Neural progenitor cell (in vitro differentiated cells): ENCODE measurements at places on chromosomes 7 and 10. TPM values are rescaled to one million over a fixed set of nuclear protein-coding genes. Genes with fewer than 3 reads are reported as not detected.

TMEM236 gene
- 0.06 TPM in 1 of 2 replicates, not detected in the other for total RNA-seq

ACHE gene
- 0.90 TPM in 1 of 2 replicates, not detected in the other for total RNA-seq

DNA sequence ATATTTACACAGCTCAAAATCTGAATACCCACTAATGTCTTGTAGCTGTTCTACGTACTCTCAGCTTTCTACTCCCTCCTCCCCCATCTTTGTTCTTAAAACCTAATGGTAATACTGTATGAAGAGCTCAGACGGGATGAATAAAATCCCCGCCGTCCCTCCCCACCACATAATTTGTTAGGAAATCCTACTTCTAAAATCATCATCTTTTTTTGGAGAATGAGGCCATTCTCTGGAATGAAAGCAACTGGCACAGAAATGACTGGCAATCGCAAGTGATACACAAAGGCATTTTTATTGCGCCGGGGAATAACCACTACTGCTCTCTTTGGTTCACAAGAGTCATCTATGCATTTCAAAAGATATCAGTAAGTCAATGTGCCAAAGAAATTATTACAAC, 27.3 kb downstream of the SLC35B4 start:
- no peak for DNase-seq

GATA3 gene
- total RNA-seq, result 0.09 TPM in 1 of 2 replicates, not detected in the other

IFIT5 gene
- 5.6 and 7.0 TPM in 2 replicates for total RNA-seq

DNA sequence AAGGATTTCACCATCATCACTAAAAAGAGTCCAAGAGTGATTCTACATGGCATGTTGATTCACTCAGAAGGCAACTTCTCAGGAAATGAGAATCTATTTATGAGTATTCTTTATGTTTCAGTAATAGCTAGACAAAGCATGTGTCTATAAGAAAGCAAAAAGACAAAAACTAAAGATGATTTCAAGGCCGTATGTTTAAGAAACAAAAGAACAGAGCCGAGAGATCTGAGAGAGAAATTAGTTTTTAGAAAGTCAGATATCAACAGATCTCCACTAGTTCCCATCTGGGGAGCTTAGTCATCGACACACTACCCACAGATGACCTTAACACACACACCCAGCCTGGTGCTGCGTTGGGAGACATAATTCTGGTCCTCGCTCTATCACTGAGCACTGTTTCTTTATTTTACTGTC, 21.0 kb downstream of the PIP4K2A start:
- no peak for DNase-seq

AOAH gene
- 5.5 and 5.9 TPM in 2 replicates for total RNA-seq

FANK1 gene
- 5.5 and 12.5 TPM in 2 replicates for total RNA-seq
